ENCODE measurements at places on chromosomes 1 and 21.

DNA sequence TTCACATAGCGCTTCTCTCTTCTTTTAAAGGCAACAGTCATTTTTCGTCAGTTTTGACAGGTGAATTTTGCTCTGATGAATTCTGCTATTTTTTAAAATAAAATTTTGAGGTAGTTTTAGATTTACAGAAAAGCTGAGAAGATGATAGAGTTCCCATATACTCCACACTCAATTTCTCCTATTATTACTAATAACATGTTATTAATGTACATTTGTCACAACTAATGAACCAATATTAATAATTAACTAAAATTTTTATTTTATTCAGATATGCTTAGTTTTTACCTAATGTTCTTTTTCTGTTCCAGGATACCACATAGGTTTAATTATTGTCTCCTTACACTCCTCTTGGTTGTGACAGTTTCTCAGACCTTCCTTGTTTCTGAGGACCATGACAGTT, 197.0 kb downstream of the ZC3H11B start:
- DNase-seq, result no peak

- DNase-seq, result no peak
Observed at GRCh38 chr1:210347112-210347511, 18.4 kb downstream of the HHAT start.

DNA sequence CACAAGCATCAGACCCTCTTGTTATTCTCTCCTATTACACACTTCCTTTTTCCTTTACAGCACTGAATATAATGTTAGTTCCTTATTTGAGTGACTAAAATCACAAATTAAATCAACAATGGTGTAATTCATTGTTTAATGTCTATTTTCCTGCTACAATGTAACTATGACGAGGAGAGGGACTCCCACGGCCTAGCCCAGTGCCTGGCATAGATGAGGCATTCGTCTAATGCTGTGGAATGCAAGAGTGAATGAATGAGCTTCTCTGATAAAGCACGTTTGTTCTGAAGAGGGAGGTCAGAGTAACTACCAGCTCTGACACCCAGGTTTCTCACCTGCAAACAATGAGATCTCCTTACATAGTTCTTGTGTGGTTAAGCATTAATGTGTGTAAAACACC, 479.4 kb downstream of the OMA1 start:
- no peak for DNase-seq

GRCh38 chr1:51669272-51669671, 52.4 kb downstream of the OSBPL9 start:
- no peak for DNase-seq

DNA sequence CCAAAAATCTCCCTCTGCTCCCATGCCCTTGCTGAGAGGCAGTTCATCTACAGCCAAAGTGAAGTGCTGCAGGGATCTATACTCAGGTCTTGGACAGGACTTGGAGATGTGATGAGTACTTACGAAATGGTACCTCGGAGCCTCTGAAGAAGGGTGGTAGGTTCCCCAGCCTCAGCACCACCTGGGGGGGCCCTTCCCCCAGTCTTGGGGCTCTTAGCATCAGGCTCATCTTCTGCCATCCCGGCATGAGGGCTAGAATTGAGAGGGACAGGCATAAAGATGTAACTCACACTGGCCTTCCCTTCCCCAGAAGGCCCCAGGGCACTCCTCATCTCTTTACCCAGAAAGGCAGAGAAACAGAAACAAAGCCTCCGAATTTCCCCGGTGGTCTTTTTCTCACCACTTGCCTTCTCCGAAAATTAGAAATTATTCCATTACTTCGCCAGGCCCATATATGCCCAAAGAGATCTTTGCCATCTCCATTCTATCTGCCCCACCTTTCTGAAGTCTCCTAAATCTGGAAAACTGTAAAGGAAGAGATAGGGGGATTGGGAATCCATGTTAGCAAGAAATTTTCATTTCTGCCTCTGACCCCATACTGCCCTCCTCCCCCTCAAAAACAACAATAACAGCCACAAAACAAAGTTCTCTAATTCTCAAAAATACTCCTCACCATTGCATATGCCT, 827 bp downstream of the RFX5 start:
- peak; percentile 35 for DNase-seq

DNA sequence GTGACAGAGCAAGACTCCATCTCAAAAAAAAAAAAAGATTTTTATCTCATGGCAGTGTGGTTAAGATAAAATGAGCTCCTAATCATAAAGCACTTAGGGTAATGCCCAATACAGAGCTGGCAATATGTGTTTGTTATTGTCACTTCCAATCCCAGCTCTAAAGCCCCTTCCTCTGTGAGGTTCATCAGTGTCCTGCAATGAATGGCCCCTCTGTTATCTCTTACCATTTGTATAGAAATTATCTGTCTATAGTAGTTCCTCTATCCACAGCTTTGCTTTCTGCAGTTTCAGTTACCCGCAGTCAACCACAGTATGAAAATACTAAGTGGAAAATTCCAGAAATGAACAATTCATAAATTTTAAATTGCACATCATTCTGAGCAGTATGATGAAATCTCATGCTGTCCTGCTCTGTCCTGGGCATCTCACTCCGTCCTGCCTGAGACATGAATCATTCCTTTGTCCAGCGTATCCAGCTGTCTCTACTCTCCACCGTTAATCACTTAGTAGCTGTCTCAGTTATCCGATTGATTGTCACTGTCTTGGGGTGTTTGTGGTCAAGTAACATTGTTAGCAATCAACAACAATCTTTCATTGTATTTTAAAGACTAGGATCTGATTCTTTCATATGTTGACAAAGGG, 50.2 kb upstream of the DNAH14 start:
- no peak for DNase-seq

DNA sequence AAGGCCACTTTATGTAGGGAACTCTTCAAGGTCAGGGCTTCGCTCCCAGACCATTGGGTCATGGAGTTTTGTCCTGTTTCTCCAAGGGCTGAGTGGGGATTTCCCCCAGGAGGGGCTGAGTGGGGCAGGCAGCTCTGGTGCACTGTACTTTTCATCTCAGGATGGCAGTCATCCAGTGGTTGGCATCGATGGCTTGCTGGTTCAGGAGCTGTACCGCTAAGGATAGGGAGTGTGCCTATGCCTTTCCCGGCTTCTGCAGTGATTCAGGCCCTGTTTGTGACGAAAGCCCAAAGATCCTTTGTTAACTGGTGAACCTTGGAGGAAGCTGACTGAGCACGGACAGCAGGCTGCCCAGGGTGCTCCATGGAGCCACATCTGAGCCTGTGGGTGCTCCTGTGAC, 100.1 kb upstream of the GADD45A start:
- DNase-seq, result no peak

DNA sequence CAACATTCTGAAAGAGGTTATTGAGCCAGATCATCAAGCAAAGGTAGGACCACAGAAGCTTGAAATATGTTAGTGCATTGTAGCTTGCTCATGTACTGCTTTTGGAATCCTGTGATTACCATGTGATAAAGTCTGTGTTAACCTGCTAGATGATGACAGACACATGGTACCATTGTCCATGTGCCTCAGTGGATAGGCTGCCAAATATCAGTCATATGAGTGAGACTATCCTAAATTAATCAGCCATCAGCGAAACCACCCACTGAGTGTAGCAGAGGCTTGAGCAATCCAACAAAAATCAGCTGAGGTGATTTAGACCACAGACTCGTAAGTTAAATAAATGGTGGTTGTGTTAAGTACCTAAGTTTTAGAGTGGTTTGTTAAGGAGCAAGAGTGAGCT, 32.7 kb upstream of the CRB1 start:
- no peak for DNase-seq

DNA sequence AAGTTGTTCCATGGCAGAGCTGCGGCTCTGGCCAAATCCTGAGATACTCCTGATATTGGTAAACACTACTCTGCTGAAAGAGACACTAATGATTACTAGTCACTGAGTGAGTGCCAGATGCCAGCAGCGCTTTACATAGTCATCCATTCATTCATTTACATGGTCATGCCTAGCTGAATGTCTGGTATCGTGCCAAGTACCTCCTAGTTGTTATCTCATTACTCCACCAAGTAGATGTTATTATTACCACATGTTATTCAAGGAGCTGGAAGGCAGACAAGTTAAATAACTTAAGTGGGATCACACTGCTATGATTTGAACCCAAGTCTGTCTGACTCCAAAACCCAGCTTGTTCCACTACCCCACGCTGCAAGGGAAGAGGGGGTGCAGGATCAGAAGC, 4.7 kb downstream of the OLFML2B start:
- DNase-seq, result peak; percentile 75

DNA sequence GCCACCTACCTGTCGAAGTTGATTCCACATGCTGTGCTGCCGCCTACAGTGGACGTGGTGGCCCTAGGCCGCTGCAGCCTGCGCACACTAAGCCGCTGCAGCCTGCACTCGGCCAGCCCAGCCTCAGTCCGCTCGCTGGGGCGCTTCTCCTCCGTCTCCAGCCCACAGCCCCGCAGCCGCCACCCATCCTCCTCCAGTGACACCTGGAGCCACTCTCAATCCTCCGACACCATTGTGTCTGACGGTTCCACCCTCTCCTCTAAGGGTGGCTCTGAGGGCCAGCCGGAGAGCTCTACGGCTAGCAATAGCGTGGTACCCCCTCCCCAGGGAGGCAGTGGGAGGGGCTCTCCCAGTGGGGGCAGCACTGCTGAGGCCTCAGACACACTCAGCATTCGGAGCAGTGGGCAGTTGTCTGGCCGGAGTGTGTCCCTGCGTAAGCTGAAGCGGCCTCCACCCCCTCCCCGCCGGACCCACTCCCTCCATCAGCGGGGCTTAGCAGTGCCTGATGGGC, 46.9 kb downstream of the YARS1 start:
- DNase-seq, result no peak

- DNase-seq, result no peak
Observed at GRCh38 chr1:40107290-40107959, 10.4 kb upstream of the PPT1 start.

DNA sequence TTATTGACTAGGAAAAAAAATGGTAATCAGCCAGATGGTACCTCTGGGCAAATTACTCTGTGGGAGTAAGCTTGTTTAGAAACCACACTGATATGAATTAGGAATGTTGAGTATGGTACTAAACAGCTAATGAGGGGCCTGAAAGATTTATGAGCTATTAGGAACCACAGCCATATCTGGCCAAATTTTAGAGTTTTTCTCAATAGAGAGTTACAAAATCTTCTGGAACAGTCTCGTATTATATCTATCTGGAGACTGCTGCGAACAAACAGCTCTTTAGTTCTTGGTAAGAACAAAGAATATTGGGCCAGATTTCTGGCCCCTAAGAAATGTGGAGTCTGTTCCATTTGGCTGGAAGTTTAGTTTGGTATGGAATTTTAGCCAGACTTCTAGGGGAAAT, 4.9 kb upstream of the PODN start:
- no peak for DNase-seq

DNA sequence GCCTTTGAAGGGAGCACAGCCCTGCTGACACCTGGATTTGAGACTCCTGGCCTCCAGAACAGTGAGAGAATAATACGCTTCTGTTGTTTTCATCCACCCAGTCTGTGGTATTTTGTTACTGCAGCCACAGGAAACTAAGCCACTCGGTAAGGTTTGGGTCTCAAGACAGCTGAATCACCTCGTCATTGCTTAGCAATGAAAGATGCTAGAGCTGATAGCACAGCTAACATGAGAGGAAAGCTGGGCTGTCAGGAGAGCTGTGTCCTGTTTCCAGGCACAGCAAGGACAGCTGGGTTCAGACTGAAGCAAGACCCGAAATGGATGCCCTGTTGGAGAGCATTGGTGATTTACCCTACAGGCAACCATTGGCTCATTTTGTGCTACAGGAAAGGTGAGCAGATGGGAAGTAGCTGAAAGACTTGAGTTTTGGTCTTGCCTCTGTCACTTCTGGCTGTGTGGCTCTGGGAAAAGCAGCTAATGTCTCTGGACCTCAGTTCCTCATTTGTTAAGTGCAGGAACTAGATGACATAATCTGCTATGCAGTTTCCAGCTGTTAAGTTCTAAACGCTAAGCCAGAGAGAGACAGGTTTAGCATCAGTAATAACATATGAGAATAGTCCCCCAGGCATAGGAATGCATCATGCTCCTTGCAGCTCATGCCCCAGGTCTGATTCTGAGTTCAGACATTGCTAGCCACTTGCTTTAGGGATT, 58.0 kb downstream of the CLIC6 start:
- DNase-seq, result no peak

DNA sequence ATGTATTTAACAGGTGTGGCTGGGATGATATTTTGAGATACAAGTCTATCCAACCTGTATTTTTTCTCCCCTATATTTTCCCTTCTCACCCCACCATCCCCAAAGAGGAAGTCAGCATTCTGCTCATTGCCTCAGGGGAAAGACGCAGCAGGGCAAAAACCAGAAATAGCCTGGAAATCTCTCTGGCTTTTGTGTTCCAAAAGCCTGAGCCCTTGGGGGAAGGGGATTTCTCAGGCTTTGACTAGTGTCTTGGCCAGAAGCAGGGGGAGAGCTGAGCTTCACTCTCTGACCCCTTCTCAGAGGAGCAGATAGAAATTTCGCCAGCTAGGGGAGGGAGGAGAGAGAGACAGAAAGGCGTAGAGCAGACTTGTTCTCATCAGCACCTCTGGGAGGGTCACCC, 244.7 kb downstream of the RRAGC start:
- no peak for DNase-seq

GRCh38 chr1:161390559-161390858, 22.8 kb upstream of the CFAP126 start:
- DNase-seq, result no peak

DNA sequence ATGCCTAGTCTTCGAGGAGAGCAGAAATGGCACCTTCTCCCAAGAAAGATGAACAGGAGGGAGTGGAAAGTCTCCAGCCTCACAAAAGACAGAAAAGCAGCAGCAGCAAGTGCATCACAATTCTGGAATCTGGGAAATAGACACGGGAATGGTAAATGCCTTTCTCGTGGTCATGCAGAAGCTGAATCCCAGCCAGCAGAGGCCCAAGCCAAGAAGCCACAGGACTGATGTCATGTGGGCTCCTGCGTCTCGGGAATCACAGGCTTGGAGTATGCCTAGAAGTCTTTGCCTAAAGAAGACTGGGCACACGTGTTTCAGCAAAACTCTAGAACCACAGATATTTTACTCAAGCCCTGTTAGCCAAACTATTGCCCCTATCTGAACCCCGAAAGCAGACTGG, 260.3 kb upstream of the PLD5 start:
- no peak for DNase-seq

DNA sequence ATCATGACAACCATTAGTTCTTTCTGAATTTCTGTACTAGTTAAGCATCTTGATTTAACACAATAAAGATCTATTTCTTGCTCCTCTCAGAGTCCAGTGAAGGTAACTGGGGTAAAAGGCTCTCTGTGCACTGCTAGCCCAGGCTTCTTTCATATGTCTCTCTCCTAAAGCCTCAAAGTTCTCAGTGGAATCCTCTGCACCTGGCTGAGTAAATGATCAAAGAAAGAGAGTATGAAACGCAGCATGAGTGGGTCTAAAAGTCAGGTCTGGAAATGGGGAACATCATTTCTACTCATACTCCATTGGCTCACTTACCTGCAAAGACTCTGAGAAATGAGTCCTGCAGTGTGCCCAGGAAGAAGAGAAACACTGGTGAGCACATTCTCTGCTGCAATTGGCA, 418.5 kb downstream of the PTPRC start:
- DNase-seq, result no peak

GRCh38 chr1:209988706-209989105, 50.7 kb downstream of the SYT14 start:
- DNase-seq, result no peak
